ENCODE measurements at places on chromosomes 2 and 18.

DNA sequence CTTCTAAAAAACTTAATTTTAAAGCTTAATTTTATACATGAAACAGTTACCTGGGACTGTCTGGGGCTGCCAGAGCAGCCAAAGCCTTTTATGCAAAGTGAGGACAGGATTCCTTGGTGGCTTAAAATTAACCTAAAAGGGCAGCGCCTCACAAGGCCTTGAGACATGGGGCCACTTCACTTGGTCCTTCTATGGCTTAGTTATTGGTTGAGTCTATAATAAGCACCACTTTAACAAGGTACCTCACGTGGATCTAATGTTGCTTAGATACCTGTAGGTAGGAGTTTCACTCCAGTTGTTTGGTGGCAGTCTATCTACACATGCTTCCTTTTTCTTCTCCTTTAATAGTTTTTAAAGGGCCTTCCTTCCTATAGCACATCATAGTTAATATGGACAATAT, 51.6 kb downstream of the EIF2AK3 start:
- no peak for DNase-seq

- DNase-seq = no peak
Observed at GRCh38 chr2:54143780-54144179, 28.4 kb downstream of the ACYP2 start.

DNA sequence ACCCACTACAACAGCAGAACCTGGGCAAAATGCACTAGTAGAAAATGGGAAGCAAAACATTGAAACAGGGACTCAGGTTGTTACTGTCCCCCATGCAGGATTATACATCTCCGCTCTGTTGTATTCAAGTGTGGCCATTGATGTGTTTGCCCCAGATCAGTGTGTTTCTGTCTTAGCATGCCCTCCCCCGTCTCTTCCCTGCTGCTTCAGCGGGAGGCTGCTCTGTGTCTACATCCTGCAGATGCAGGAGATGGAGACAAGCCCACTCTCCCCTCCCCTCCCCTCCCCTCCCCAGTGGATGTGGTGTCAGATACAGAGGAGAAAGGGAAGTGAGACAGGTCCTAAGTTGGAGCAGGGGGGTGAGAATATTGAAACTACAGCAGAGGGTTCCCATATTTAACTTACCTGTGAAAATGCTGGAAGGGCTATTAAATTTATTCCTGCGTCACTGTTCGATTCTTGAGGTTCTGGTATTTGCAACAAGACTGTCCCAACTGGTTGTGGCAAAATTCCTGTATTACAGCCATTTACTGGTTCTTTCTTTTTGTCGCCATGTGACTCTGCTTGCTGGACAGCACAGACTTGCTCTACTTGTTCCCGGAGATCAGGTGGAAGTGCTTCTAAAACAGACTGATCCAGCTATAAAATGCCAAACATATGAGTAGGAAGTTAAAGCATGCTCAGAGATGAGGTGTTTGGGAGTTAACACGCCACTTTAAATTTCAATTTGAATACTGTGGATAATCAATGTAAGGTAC, 67.0 kb downstream of the EIF5B start:
- no peak for DNase-seq

DNA sequence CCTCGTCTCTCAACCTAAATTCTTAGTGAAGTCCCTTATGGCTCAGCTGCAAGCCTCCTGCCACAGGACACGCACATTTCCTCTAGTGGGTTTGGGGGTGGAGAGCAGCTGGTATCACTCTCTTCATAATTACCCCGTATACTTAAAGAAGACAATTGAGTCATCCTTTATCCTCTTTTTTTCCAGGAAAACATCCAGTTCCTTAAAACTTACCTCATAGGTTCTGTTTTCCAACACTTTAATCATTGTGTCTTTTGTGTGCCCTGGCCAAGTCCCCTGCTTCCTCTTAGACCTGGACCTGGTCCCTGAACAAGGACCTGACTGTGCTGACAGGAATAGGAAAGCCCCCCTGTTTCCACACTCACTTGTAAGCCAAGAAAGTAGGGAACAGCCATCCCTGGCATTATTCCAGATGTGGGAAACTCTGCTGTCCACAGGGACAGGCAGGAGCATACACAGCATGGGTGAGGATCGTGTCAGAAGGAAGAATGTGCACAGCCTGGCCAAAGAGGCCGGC, 42.3 kb upstream of the MYO1B start:
- DNase-seq = no peak

DNA sequence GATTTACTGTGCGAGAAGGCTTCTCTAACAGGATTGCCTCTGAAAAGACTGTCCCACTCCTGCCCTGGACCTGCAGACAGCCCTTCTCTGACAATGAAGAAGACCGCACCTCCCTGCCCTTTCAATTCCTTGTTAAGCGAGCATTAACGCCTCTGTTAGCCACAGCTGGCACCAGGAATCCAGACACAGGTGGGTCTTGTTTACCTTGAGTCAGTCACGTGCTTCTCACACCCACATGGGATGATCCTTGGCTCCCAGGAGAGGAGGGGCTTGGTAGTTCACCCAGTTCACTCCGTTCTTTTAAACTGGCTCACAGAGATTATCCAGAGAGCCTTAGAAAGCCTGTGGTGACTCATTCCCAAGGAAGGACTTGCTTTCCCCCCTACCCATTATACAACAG, 410.5 kb upstream of the MEIS1 start:
- DNase-seq = no peak

DNA sequence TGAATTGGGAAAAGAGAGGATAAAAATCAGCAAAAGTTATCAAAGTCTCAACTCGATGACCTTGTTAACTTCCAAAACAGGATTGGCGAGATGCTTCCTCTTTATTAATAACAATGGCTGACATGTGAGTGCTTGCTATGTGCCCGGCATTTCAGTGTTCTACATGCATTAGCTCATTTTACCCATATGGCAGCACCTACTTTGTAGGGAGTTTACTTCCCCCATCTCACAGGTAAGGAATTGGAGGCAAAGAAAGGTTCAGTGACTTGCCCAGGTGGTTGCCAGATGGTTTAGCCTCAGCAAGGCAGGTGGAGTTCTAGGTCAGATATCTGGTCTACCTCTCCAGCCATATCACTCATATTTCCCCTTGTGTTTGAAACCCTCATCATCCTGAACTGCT, 12.4 kb downstream of the TFCP2L1 start:
- no peak for DNase-seq

DNA sequence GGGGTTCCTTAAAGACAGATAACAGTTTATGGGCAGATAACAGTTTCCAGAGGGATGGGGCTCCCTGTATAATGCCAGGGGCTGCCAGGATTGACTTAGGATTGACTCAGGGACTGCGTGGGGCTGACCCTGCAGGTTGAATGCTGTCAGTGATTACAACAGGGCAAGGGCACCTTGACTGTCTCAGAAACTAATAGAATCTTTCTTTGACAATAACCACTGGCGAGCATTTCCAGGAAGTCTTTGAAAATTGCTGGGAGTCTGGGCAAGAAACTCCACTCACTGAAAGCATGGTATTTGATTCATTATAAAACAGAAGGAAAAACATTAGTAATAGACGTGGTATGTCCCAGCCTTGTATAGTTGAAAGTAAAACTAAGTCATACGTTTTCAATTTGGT, 101.0 kb downstream of the GPD2 start:
- DNase-seq = no peak

GRCh38 chr2:203673933-203674332, 32.5 kb upstream of the CD28 start:
- DNase-seq = no peak

DNA sequence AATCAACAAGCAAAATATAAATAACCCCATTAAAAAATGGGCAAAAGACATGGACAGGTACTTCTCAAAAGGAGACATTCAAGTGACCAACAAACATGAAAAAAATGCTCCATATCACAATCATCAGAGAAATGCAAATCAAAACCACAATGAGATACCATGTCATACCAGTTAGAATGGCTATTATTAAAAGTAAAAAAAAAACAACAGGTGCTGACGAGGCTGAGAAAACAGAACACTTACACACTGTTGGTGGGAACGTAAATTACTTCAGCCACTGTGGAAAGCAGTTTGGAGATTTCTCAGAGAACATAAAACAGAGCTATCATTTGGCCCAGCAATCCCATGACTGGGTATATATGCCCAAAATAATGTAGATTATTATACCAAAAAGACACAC, 69.1 kb downstream of the CWC22 start:
- no peak for DNase-seq

- peak; percentile 78 for DNase-seq
Observed at GRCh38 chr2:112048887-112049286, 6.2 kb upstream of the TMEM87B start.

GRCh38 chr18:13392899-13393298, 174.3 kb downstream of the LDLRAD4 start:
- DNase-seq = no peak

DNA sequence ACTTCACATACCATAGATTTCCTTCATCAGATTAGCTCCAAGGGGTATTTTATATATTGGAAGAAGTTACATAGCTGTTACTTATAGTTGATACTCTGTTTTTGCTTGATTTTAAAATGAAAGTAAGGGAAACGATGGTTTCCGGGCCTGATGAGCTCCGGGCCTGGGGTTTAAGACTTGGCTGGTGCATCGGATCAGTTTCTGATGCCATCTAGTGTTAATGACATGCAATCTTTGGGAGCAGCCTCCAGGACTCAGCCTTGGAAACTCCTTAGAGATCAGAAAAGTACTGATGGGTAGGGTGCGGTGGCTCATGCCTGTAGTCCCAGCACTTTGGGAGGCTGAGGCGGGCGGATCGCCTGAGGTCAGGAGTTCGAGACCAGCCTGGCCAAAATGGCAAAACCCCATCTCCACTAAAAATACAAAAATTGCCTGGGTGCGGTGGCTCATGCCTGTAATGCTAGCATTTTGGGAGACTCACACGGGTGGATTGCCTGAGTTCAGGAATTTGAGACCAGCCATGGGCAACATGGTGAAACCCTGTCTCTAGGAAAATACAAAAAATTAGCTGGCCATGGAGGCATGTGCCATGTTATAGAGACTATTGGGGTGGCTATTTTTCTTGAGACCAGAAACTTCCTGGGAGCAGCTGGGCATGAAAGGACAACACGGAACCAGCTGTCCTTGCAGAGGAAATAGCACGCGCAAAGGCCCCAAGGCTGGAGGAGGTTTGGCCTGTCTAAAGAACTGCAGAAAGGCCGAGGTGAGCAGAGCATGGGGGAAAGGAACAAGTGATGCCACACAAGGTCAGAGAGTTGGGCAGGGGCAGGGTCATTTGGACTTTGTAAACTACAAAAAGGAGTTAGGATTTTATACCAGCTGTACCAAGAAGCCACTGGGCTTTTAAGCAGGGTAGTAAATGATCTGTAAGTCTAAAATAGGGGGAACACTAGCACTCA, 46.9 kb upstream of the CNOT11 start:
- peak; percentile 78 for DNase-seq

GRCh38 chr2:38601463-38602135, 1.1 kb downstream of the HNRNPLL start:
- DNase-seq = no peak

Measured in NCI-H1694 (cell line).